ENCODE measurements at places on chromosomes 4 and X.

DNA sequence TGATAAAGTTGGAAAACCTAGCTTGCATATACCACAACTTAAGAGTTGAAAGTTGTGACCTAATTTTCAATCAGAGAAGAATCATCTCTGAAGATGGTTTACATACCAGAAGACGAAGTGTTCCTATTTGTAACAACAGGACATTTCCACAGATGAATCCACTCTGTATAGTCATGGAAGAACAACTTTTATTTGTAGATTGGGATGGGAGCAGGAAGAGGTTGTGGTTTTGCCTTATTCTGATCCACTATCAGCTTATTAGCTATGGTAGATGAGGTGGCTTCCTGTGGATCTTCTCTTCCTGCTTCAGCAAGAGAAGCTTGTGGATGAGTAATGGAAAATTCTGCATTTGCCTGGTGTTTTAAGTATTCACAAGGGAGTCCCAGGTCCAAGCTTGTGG, 18.6 kb upstream of the SUPT20HL1 start:
- no peak for DNase-seq

DNA sequence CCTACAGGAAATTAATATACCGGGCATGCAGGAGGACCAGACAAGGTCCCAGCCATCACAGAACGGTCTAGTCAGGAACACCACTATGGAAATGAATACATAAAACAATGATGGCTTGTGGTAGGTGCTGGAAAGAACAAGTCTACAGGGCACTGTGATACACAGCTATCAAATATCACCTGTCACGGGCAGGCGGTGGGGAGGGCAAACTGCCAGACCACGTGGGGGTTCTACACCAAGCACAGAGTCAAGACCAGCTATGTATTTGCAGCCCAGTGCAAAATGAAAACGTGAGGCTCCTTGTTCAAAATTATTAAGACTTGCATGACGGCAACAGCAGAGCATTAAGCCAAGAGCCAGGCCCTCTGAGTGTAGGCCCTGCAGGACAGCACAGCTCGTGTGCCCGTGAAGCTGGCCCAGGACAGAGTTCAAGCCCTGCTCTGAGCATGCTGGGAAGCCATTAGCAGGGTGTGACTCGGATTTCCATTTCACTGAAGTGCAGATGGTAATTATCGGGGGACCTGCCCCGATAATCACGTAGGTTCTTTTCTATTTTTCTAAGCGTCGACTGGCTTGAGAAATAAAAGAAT, 83.6 kb downstream of the JAKMIP1 start:
- no peak for DNase-seq

DNA sequence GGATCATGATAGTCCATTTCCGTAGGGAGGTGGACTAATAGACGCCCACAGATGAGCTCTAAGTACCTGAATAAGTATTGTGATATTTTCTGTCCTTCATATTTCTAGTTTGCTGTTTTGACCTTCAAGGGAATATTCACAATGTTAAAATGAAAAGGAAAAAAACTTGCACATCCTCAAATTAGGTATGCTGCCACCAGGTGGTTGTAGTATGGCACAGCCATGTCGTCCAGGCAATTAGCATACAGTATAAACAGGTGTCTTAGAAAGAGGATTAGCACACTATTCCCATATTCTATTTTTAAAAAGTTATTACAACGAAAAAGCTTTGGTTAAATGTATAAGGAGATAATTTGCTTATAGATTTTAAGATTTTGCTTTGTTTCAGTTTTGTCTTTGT, 802.0 kb downstream of the RPA4 start:
- DNase-seq, result no peak

- DNase-seq, result no peak
These were observed 353.3 kb upstream of the MAGEB16 start for GRCh38 chrX:35444671-35445355.

DNA sequence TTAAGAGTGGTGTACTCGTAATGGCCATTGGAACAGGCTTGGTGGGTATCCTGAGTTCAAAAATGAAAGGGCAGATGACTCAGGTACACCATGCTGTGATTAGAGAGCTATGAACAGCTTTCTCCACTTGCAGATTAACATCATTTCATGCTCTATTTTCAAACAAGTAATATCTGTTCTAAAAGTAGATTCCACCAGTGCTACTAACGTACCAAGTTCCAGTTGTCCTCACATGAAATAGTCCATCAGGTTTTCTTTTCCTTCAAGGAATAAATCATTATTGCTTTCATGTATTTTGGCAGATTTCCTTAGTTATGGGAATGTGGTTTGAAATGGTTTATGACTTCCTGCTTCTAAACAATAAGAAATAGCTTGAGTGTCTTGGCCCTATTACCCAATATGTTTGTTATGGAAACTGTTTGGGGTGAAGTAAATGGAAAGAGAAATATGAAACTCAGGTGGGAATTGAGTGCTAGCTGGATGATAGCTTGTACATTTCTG, 49.9 kb downstream of the PCDH7 start:
- no peak for DNase-seq

DNA sequence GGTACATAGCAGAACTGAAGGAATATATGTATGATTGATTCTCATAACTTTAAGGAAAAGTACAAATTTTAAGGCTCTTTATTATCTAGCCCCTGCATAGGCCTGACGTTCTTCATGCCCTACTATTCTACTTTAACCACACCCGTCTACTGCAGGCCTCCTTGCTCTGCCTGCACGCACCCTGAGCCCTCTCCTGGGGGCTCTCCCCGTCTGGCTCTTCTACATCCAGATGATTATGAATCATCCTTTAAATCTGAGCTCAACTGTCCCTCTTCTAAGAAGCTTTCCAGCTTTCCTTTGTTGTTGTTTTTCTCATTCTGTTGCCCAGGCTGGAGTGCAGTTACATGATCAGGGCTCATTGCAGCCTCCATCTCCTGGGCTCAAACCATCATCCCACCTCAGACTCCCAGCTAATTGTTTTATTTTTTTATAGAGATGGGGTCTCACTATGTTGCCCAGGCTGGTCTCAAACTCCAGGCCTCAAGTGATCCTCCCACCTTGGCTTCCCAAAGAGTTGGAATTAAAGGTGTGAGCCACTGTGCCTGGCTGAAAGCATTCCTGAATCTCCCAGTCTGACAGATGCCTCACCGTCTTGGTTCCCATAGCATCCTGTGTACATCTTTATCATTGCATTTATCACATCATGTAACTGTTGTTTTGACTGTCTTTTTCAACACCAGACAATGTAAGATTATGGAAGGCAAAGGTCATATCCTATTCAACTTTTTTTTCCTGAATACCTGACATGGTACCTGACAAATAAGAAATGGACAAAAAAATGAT, 89.2 kb downstream of the WDFY3 start:
- DNase-seq, result no peak

DNA sequence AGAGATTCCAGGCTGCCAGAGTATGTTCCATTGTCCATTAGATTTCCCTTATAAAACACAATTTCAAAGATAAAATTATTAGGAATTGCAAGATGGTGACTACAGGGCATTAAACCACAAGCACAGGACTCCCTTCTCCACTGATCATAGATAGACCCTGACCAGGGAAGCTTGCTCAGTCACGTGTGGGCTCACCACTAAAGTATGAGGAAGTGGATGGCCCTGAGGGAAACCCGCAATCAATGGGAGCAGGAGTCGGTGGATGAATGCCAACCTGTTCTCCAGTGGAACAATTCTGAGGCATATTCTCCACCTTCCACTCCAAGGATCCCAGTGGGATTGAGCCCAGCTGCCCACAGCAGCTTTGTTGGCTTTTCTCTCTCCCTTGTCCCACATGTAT, 515.7 kb downstream of the BCOR start:
- DNase-seq, result no peak

- DNase-seq, result no peak
These were observed 190.3 kb upstream of the SPOCK3 start for GRCh38 chr4:167424341-167425256.

DNA sequence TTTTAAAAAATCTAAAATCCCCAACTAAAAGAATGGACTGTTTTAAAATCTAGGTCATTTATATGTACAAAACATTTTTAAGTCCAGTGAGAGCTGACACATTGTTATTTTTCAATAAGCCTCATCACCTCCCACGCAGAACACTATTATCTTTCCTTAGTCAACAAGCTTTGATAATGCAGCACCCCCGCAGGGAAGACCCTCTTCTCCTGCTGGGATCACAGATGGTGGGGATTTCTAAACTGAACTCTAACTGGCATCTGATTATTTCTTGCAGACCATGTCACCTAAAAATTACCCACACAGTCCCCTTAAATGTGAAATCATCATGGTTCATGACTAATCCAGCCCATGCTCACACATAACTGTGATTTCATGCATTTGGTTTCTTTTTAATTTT, 11.6 kb downstream of the SYTL4 start:
- DNase-seq, result no peak

DNA sequence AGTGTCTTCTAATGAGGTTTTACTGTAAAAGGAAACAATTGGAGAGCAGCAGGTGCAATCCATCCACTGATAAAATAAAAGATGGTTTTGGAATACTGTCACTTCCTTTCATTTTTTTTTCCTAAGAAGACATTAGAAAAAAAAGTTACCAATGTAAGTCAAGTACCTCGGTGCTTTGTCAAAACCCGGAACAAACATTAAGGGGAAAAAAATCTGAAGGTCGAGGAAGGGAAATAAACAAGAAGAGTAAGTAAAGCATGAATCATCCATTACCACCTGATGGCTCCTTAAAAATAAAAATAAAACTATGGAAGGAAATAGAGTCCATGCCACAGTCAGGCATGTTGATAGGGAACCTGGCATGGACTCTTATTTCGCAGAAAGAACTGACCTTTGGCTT, 15.3 kb upstream of the XPNPEP2 start:
- no peak for DNase-seq

Data from esophagus squamous epithelium (tissue), 5 donors.